Hematopoietic multipotent progenitor cell treated with erythropoietin and hydrocortisone succinate and interleukin-3 and kit ligand, for 8 days (in vitro differentiated cells): ENCODE measurements at places on chromosomes 6 and 20.
A peak's percentile ranks its signal among the peaks of the same experiment; 100 is the strongest.

DNA sequence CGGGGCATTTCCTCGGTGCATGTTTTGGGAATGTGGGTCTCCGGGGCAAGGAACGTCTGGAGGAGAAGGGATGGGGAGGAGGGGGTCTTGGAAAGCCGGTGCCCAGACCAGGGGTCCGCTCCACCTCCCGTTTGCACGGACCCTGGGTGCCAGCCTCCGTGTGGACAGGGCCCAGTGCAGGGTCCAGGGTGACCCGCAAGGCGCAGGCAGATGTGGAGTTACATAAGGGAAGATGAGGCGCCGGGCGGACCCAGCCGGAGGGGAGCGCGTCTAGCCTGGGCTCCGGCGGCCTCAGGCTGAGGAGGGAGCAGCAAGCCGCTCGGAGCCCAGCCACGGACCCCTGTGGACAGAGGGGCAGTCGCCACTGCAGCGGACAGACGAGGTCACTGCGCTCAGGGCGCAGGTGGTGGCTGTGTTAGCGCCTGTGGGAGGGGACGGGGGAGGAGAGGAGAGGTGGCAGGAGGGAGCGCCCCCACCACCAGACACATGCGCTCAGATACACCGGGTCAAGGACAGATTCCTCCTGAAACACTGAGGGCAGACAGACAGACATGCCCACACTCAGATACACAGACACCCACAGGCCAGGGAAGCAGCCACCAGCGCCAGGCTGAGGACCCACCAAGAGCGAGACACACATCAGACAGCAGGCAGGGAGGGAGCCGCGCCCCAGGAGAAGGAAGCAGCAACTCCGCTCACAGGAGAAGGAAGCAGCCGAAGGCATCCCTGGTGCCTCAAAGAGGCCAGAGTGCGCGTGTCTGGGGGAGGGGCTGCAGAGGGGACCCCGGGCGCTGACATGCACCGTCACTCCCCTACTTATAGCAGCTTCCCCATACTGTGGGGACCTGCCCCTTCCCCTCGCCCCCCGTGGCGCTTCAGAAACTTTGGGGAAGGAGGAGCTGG, 839 bp upstream of the HRH3 start:
- no peak for DNase-seq

DNA sequence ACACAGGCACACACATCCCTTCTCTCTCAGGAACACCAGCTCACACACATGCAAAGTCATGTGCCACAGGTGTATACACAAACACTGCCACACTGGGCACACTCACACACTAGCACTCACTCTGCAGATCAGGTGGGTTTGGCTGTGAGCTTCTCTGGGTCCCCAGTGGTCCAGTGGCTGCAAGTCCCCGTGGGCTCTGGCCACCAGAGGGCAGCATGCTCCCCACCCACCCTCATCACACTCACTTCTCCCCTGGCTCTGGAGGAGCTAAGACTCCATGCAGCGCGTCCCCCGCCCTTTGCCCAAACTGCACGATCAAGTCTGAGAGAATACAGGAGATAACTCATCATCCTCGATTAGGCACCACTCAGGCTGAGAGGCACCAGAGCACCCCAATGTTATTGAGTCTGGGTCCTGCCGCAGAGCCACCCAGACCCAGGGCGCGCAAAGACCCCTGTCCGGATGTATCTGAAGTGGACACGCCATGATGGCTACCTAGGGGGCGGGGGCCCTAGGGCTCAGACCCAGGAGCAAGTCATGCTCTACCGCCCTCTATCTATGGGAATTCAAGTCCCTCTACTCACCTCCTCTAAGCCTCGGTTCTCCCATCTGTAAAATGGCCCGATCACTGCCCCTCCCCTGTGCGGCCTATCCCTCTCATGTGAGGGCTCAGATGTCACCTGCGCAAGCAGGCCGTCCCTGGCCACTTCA, 90.5 kb downstream of the GRM4 start:
- peak; percentile 59 for DNase-seq

DNA sequence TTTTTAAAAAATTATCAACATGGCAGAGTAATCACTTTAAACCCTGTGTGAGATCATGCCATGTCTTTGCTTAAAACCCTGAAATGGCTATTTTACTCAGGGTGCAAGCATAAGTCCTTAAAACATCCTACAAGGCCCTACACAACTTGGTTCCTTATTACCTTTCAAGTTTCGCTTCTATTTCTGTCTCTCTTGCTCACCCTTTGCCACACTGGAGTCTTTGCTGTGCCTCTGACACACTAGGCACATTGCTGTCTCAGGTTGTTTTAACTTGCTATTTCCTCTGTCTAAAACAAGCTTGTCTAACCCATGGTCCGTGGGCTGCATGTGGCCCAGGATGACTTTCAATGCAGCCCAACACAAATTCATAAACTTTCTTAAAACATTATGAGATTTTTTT, 55.6 kb downstream of the KIAA0408 start:
- DNase-seq = no peak

DNA sequence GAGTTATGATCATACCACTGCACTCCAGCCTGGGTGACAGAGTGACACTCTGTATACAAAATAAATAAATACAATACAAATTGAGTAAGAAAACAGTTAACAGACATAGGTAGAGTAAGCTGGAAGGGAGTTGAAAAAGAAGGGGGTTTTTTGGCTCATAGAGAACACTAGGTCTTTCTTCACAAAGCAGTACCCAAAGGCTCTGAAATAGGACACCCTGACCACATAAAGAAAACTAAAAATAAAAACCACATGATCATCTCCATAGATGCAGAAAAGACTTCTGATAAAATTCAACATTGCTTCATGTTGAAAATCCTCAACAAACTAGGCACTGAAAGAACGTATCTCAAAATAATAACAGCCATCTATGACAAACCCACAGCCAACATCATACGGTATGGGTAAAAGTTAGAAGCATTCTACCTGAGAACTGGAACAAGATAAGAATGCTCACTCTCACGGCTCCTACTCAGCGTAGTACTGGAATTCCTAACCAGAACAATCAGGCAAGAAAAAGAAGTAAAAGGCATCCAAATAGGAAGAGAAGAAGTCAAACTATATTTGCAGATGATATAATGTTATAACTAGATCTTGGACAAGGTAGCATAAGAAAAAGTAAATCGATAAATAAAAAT, 48.6 kb downstream of the TOMM6 start:
- DNase-seq = no peak

- DNase-seq = peak; percentile 85
These were observed 13.7 kb downstream of the KLHL31 start for GRCh38 chr6:53651764-53652401.

DNA sequence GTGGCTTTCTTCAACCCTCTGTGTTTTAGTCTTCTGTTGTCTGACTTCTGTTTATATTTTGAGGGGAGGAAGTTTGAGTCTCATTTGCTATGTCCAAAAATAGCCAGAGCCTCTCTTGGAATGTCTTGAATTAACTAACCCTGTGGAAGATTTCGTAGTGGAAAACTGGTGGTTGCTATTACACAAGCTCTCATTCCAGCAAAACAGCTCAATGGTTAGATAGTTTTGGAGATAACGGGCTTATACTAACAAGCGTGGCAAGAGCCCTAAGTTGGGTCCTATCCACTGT, 1.6 kb downstream of the CCN2 start:
- DNase-seq = no peak

DNA sequence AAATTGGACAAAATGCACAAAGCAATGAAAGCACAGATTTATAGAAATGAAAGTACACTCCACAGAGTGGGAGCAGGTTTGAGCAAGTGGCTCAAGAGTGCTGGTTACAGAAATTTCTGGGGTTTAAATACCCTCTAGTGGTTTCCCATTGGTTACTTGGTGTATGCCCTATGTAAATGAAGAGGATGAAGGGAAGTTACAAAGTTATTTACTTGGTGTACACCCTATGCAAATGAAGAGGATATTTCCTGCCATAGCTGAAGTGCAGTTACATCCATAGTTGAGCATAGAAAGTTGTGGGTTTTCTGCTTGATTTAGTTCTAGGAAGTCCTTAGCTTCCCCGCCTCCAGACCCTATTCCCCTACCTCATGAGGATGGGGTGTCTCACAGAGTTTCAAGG, 22.7 kb downstream of the BCAS1 start:
- DNase-seq = no peak

DNA sequence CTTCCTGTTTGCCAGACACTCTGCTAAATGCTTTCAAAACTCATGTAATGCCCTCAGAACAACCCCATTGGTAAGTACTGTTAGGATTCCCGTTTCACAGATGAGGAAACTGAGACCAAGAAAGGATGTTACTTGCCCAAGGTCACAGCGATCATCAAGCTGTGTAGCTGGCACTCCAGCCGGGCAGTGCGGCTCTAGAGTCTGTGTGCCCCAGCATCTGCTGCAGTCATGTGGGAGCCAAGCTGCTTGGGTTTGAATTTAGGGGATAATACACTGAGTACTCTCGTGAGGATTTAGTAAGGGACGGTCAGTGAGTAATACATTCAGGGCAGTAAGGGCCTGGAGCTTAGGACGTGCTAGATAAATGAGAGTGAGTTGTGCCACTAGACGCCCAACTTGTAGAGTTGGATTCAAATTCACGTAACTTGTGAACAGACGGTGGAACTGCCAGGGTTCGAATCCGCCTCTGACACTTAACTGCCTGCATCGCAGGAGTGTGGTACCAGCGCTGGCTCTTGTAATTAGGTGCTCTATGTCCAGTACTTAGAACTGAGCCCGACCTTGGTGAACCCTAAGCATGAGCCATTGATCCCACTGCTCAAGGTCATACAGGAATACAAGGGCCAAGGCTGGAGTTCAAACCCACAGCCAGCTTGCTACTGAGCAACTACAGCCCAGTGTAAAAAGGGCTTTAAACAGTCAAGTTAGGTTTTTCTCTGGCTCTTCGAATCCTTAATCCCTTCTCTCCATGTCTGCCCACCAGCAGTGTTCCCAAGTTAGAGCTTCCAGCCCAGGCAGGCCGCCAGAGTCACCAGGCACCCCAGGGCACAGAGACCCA, 70.2 kb downstream of the EYA2 start:
- no peak for DNase-seq

DNA sequence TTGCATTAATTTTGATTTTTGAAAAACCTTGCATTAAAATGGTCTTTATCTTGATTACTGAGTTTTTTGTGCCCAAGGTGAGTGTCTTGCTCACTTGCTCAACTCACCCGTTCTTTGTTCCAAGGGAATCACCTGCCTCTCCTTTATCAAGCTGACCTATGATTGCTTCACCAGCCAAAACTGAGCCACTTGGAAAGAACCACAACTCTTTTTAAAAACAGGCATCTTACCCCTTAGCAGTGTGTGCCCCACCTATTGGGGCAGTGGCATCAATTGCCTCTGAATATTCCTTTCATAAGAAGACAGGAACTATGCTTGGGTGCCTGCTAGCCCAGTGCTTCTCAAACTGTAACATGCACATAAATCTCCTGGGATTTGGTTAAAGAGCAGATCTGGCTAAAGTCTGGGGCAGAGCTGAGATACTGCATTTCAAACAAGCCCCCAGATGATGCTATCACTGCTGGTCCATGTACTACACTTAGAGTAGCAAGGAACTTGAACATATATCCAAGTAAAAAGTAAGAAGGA, 3.3 kb upstream of the STK38 start:
- no peak for DNase-seq

DNA sequence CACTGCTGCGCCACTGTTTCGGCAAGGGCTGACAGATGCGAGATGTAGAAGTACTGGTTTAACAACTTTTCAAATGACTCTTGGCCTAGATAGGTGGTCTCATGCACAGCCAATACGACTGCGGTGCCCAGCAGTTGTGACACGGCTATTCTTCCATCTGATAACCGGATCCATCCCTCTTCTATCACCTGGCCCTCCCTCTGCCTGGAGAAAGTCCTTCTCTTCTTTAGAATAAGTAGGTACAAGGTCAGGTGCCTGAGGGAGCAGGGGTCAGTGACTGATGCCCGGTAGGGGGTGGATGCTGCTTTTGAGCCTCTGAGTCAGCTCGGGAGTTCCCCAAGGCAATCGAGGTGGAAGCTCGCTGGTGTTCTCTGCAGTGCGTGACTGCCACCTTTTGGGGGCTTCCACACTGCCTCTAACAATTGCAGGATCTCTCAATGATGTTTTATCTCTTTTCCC, 166.8 kb upstream of the GRIK2 start:
- DNase-seq = peak; percentile 2

DNA sequence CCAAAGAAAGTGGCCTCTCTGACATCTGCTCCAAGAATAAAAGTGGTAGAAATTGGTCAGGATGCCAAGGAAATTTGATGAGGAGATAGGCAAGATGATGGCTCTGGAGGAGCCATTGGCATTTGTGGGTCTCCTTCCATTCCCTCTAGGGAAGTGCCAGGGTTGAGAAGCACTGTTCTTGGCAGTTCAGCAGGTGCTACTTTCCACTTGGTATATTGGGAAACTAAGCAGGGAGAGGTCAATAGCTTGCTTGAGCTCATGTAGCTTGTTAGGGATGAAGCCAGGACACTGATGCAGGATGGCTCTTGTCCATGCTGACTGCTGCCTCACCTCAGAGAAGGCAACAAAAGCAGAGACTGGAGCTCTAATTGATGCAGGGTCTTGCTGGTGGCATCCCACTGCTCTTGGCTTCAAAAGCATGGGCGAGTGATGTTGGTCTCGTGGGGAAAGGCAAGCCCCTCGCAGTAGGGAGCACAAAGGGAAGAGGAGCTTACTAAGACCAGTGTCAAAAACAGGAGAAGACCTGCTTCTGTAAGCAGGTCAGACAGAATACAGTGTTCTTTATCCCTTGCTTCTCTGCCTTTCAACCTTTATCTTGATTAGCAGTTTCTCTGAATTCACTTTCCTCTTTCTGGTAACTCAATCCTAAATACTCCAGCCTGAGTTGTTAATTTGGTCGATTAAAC, 73.1 kb upstream of the RIPOR2 start:
- no peak for DNase-seq

- no peak for DNase-seq
These were observed 72.4 kb downstream of the HACE1 start for GRCh38 chr6:104787305-104787704.

GRCh38 chr6:43608807-43609206, 20.3 kb downstream of the GTPBP2 start:
- DNase-seq = peak; percentile 16

- DNase-seq = no peak
These were observed 21.1 kb upstream of the PKIB start for GRCh38 chr6:122589115-122589514.

DNA sequence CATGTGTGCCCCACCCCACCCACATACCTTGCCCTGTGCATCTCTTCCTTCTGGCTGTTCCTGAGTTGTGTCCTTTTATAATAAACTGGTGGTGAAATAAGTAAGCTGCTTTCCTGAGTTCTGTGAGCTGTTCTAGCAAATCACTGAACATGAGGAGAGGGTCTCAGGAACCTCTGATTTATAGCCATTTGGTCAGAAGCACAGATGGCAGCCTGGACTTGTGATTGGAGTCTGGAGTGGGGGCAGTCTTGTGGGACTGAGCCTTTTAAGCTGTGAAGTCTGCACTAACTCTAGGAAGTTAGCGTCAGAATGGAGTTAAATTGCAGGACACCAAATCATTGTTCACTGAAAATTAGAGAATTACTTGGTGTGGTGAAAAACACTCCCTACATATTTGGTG, 245.4 kb downstream of the LRFN2 start:
- DNase-seq = no peak

GRCh38 chr6:169722362-169723199, 1.7 kb downstream of the PHF10 start:
- peak; percentile 38 for DNase-seq
